Transverse colon (tissue), 4 donors: ENCODE measurements at places on chromosomes 6 and 20. TPM values are rescaled to one million over a fixed set of nuclear protein-coding genes. Genes with fewer than 3 reads are reported as not detected.

GRCh38 chr6:107585815-107586435 is 96.0 kb downstream of the SOBP start:
- no peak for DNase-seq

The ENPP3 gene
- total RNA-seq, result 4.6 TPM

The RIMS4 gene
- total RNA-seq, result 1.9 TPM

DNA sequence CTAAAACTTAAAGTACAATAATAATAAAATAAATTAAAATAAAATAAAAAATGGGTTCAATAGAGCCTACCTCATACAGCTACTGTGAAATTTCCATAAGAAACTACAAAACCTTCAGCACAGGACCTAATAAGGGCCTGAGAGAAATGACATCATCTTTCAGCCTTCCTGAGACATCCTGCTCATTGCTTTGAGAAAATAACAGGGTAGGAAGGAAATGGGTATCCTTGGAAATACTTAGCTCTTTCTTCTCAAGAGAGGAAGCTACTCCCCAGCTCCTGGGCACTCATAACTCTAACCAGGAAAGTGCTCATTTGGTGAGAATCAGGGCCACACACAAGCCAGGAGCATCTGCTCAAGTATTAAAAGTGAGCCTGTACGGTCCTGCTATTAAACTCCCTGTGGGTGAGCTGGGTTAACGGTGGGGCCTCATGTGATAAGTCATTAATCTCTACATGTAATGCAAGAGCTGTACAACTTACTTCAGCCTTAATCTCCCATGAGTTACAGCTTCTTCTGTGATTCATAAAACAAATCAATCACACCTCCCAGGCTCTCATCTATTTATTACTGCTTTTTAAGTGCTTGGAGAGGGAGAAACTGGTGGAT is 141.4 kb downstream of the MAFB start:
- DNase-seq, result no peak

GRCh38 chr6:166405386-166405785 is 22.6 kb upstream of the MPC1 start:
- no peak for DNase-seq

The MOG gene
- total RNA-seq, result not detected

The HDGFL1 gene
- total RNA-seq, result not detected

The PCIF1 gene
- total RNA-seq, result 23.5 TPM

DNA sequence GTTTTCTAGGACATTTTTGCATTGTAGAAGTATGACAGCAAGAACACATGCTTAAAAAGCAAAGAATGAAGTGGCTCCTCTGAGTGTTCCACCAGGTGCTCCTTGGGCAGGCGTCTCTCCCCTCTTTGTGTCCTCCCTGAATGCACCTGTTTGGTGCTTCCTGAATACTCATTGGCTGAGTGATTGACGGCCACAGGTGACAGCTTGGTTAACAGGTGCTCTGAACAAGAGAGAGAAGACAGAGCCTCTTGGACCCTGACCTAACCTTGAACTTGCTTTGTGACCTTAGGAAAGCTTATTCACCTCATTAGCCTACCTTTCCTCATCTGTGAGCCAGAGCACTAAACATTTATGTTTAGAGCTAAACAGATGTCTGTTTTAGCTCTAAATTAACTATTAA is 93.7 kb downstream of the TULP4 start:
- no peak for DNase-seq
